ENCODE measurements at places on chromosomes 4 and X. TPM values are rescaled to one million over a fixed set of nuclear protein-coding genes. Genes with fewer than 3 reads are reported as not detected.
A peak's percentile ranks its signal among the peaks of the same experiment; 100 is the strongest.

DNA sequence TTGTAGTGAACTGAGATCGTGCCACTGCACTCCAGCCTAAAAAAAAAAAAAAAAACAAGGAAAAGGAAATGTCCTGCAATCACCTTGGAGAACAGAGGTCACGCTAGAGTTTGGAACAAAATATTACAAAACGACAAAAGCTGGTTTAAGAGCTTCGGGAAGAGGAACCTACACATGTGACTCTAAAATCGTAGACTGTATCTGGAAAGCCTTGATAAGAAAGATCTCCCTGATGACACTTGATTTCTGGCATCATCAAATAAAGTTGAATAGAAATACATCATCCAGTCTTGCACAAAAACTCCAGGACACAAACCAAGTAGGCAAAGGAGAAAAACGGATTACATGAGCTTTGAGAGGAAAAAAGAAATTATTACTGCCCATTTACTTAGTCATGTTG, 31.1 kb upstream of the DOCK11 start:
- DNase-seq: no peak

GRCh38 chr4:7808181-7808580, 131.5 kb downstream of the AFAP1 start:
- DNase-seq: no peak

DNA sequence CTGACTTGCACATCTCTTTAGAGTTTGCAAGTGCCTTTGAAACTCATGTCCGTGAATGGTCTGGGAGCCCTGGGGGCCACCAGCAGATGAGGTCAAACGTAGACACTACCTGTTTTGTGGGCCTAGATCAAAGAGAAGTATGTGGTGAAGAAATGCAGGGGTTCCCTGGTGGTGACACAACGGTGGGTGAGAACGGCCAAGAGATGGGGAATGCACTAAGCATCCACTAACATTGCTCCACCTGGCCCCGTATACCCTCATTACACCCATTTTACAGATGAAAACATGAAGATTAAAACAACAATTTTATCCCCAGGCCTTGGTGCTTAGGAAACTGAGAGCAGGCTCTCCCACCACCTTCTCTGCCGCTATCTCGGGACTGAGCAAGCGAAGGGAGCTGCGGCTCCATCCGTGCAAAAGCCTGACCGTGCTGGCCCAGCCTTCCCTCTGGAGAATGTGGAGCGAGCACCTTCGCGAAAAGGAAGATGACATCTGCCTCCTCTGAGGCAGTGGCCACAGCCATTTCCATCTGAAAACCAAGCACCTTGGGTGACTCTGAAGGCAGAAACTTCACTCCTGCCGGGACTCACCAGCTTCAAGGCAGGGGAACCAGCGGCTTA, 91.9 kb downstream of the EVC2 start:
- no peak for DNase-seq

GRCh38 chr4:79467246-79467932, 59.4 kb upstream of the GK2 start:
- DNase-seq: no peak

GRCh38 chr4:185357211-185357610, 38.5 kb downstream of the LRP2BP start:
- DNase-seq: no peak

GRCh38 chrX:132615391-132616131, 126.7 kb upstream of the MBNL3 start:
- peak; percentile 49 for DNase-seq

Gene PAGE5
- not detected for total RNA-seq

Gene HMX1
- total RNA-seq: not detected
